ENCODE measurements at places on chromosomes 12 and 14.

DNA sequence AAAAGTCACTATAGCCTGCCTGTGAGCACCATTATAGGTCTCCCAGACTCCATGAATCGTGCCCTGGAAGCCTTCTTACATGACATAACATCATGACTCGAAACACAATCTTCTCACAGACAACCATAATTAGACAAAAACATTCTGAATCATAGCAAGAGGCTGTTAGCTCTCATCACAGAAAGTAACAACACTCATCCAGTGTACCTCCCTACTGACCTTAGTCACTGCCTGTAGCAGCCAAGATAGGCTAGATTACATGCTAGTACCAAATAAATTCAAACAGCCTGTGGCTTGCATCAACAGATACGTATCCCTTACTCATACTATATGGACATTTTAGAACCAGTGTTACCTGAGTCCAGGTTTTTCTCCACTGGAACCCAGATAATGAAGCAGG, 663.8 kb upstream of the FOXG1 start:
- no peak for DNase-seq

GRCh38 chr12:174596-174995, 39.4 kb downstream of the SLC6A12 start:
- DNase-seq = no peak

DNA sequence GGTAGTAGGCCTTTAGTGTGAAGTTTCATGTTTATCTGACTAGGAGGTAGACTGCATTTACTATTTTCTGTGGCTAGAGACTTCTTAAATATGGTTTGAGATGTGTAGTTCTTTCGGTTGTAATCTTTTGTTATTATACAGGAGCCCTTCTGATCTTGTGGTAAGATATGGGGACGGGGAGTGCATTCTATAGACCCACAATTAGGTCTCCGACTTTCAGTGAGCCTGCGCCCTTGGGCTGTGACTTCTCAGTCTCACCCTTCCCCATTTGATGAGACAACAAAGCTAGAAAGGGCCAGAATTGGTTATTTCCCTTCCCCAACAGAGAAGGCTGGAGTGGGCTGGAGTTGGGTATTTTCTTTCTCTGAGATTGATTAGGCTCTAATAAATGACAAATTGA, 130.0 kb downstream of the MSRB3 start:
- no peak for DNase-seq

DNA sequence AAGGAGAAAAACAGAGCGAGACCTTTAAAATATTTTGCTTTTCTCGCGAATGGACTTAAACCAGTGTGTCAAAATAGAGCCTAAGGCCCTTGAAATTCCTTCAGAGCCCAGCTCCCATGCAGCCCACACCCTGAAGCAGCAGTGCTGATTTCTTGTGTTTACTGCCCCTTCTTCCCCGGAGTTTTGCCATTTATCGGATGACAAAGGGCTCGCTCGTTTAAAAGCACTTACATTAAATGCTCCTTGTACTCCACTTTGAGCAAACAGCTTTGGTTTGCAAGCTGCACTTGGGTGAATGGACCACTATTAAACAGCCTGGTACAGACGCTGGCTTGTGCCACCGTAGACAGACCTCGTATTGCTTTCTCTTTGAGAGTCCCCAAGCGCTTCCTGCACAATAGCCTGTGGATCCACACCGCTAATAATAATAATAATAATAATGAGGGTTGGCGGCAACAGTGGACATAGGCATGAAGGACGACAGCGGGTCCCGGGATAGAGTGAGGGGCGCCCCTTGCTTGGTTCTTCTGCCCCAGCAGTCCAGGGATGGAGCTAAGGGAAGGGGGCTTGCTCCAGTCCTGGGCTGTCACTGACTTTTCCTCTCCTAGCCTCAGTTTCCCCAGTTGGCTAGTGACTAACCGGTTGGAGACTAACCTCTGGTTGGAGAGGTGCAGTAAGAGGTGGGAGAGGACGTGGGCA, 6.6 kb downstream of the DLK1 start:
- no peak for DNase-seq

GRCh38 chr12:20525064-20525610, 156.8 kb downstream of the PDE3A start:
- DNase-seq = no peak

DNA sequence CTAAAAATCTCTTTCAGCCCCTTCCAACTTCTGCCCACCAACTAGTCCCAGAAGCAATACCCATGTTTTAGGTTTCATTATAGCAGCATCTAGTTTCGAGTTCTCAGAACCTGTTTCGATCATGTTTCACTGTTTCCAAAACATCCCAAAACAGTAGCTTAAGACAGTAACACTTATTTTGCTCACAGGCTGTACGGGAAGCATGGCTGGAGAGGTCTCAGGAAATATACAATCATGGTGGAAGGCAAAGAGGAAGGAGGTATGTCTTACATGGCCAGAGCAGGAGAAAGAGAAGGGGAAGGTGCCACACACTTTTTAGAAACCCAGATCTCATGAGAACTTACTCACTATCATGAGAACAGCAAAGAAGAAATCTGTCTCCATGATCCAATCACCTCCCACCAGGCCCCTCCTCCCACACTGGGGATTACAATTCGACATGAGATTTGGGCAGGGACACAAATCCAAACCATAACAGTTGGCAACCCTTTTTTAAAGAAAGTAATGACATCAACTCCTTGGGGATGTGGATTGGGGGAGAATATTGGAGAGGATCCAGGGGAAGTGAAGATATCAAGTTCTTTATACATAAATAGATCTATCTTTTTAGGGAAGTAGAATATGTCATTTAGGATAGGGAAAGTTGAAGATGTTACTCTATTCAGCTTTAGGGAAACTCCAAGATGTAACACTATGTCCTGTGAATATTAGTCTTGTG, 269.9 kb upstream of the PLEKHG7 start:
- no peak for DNase-seq

DNA sequence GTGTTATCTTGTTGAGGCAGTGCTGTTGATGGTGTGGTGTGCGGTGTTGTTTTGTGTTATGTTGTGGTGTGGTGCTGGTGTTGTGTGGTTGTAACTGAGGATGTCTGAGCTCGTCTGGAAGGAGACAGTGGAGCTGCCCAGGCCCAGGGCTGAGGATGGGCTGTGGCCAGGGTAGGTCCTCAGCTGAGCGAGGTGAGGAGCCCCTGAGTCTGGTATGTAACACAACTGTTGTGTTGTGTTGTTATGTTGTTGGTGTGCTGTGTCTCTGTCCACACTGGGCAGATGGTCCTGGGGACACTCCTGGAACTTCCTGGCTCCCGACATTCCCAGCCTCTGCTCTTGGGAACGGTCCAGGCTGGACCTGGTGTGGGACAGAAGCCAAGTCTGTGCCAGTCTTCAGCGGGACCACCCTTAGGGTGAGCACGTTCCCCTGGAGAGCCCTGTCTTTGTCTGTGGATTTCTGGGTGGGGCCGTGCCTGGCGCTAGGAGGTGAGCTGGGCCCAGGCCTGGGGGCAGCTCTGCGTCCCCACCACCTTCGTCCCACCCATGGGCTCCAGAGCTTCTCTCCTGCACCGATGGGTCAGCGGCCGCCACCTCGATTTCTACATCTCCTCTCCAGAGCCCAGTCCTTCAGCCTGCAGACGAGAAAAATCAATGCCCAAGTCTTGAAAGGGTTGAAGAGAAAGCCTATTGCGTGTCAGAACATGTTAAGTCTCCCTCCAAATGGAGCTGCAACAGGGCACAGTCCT, 27.4 kb upstream of the SFSWAP start:
- DNase-seq = no peak

GRCh38 chr14:63766611-63767010, 38.7 kb upstream of the SGPP1 start:
- DNase-seq = no peak

- no peak for DNase-seq
These were observed 41.3 kb downstream of the FANCM start for GRCh38 chr14:45177076-45177475.

GRCh38 chr14:38948171-38948570, 154.9 kb downstream of the SEC23A start:
- DNase-seq = peak; percentile 12

DNA sequence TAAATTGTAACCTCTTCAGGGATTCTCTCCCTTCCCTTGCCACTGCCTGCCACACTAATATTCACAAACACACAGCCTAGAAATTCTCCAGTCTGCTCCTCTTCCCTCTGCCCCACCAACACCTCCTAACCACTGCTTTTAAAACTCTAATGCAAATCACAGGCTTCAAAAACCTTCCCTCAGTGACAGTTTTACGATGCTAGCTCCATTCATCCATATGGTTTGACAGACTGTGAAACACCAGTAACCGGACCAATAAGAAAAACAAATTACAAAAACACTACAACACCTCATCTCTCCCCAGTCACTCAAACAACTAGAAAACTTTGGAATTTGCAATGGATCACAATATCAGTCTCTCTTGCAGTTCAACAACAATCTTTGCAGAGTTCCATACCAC, 5.7 kb downstream of the DPF3 start:
- DNase-seq = no peak

DNA sequence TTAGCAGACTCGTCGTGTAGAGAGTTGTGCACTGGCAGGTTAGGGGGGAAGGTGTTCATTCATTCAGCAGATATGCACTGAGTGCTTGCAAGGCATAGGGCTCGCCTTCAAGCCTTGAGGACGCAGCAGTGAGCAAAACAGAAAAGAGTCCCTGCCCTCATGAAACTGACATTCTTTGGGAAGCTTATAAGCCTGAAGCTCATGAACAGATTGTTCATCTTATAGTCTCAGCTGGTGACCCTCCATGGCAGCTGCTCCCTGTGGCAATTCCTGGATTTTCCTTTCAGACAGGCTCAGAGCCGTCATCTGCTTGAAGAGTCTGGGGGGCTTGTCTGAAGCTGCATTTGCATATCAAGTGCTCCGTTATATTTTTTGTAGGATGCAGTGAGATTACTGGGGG, 148.4 kb downstream of the PRKCH start:
- DNase-seq = no peak

DNA sequence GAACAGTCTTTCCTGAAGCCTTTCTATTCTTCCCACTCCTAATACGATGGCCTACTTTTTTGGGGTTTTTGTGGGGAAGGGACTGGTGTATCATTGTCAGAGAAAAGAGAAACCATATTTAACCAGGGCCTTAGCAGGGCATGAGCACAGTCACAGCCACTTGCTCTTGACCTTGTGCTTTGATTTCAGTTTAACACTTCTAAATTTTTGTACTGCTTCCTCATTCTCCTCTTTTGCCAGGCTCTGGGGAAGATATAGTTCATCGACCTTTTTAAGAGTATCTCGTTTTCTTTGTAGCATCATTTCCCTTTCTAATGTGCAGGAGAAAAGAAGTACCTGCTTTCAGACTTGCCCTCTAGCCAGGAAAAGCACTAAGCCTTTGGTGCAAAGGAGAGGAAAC, 2.2 kb downstream of the ZBTB1 start:
- no peak for DNase-seq

GRCh38 chr12:25424211-25424731, 128.8 kb downstream of the LMNTD1 start:
- DNase-seq = no peak

DNA sequence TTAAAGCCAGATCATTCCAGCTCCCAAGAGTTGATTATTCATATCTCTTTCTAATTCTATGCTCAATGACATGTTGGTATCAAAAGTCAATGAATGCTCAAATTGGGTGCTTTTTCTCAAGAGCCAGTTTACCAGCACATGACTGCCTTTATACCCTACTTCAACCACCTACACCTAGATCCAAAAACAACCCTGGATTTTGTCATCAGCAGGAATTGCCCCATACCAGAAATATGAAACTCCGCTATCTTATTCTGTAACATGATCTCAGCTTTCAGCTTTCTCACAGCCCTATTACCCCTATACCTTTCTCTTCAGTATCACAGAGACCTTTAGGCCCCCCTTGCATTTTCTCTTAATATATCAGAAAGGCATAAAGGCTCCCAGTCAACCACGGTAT, 32.3 kb upstream of the ESR2 start:
- DNase-seq = no peak

DNA sequence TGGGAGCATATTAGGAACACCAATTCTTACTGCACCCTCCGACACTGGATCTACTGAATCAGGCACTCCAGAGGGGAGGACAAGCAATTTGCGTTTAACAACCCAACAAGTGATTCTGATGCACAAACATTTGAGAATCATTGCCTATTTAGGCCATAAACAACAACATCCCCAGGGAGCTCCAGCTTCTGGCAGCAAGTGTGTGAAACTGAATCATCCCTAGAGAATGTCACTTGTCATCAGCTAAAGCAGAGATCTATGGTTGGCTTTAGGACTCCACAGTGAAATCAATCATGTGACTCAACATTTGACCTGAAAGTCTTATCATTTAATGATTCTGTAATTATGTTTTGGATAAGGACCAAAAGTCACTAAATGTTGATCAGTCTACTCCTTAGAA, 505.0 kb upstream of the FLRT2 start:
- no peak for DNase-seq

DNA sequence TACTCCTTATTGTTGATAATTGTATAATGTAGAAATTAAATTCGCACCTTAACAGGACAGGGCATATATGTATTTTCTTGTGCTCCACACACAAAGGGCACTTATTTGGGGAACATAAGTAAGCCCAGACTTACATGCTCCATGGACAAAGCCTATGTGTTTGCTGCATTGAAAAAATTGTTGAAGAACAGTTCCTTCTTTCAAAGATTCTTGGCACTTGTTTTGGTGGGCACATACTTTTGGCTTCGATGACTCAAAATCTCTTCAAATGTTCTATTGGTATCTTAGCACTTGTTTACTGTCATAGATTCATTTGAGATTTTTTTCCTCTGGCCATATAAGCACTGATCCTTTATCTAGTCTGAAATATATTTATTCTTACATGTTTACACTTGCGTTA, 1.4 kb upstream of the MAP4K5 start:
- peak; percentile 20 for DNase-seq

DNA sequence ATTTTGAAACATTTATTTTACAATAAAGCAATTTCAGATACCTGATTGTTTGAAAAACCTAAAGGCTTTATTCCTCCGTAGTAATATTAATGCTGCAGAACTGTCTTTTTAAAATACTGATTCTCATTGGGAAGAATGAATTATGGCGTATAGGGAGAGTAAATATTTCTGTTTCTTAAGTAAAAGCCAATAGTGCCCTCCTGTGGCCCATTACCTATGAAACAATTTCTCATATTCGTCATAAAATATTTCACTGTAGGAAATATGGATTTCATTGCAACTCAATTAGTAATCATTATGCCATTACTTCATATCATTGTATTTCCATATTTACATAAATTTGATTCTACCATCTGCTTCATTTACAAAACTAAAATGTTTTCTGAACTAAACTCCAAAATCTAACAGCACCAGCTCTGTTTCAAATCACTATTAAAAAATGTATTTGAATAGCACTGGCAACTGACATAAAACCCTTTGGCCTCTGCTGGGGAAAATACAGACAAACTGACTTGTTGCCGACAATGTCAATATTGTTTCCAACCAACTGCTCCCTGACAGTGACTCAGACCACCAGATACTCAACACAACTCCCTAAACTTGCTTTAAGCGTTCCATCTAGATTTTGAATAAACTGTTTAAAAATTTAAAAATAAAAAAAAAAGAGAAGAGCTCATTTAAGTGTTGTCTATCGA, 290.3 kb downstream of the NAV3 start:
- no peak for DNase-seq

- DNase-seq = no peak
These were observed 54.9 kb downstream of the TMEM132D start for GRCh38 chr12:129848876-129849275.

GRCh38 chr12:113786107-113786506, 180.0 kb downstream of the RBM19 start:
- DNase-seq = no peak

- DNase-seq = peak; percentile 54
These were observed 1.8 kb downstream of the HSPB8 start for GRCh38 chr12:119180380-119181040.

- no peak for DNase-seq
These were observed 58.1 kb downstream of the NCOR2 start for GRCh38 chr12:124509300-124509675.
